KG1 (cell line): ENCODE measurements at places on chromosomes 1 and 21.

GRCh38 chr1:169475806-169476387 is 9.8 kb downstream of the SLC19A2 start:
- no peak for DNase-seq

GRCh38 chr1:119773711-119774241 is 5.1 kb upstream of the HMGCS2 start:
- DNase-seq, result no peak

GRCh38 chr1:181984006-181984405 is 77.5 kb downstream of the ZNF648 start:
- DNase-seq, result no peak

DNA sequence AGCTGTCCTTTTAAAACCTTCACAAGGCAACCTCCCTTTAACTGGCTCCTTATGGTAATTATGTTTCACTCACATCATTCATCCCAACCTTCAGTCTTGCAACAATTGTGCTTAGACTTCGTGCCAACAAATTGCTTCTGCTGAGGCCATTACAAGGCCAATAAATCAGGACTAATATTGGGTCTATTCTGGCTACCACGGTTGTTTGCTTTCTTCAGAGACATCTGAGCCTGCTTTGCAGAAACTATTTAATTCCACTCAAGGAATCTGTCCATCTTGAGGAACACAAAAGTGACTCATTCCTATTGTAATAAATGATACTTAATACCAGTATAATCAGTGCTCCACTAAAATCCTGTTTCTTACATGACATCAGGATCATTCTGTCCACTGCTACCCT is 2.6 kb upstream of the GSTM4 start:
- DNase-seq, result no peak

DNA sequence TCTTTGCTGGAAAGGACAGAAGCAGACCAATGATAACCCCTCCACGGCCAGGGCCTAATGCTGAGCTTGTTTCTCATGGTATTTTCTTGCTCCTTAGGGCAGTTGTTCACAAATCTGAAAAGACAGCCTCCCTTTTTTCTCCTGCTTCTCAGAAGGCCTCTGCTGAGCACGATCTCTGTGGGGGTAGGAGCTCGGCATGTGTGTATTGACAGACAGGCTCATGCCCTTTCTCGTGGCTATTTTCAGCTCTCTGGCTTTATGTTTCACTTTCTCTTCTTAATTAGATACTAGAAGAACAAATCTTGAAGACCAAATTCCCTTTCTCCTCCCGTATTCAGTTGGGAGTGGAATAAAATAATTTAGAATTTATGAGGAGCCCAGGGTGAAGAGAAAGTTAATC is 768 bp upstream of the RIIAD1 start:
- no peak for DNase-seq

DNA sequence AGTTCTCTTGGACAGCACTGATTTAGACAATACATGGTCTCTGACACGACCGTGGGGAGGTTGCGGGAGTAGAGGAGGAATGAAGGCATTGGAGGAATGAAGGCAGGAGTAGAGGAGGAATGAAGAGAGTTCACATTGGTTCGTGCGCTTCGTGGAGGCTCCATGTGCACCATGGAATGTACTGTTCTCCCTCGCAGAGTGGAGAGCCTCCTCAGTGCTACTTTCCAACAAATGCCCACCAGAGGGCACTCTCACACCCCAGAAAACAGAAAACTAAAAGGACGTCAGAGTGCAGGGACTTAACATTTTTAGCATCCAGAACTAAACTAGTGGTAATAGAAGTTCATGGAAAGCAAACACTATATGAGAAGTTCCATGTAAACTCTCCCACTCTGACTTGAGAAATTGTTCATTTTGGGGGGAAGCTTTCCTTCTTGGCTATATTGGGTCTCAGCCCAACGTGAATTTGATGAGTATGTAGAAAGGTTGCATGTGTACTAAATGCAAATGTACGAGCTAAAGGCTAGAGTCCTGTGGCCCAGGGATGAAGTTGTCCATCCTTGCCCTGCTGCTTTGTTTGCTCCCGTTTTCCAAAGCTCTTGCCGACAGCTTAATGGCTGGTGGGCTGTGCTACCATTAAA is 211.6 kb downstream of the LMX1A start:
- DNase-seq, result no peak

DNA sequence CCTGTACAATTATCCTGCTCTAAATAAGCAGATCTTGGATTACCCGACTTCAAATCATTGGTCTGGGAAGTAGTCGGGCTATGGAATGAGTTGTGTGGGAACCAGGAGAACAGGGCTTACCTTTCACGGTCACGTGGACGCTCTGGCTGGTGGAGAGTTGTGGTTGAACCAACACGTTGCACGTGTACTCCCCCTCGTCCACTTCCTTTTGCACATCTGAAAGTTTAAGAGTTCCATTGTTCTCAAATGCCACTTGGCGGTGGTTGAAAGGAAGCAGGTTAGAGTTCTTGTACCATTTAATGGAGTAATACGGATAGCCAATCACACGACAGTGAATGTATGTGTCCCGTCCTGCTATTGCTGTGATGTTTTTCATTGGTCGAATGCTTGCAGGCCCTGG is 470.7 kb downstream of the PCP4 start:
- DNase-seq, result no peak

- no peak for DNase-seq
Measured at GRCh38 chr1:167262836-167263235, 42.1 kb downstream of the POU2F1 start.

GRCh38 chr1:28642056-28642846 is 616 bp downstream of the TAF12 start:
- no peak for DNase-seq

- no peak for DNase-seq
Measured at GRCh38 chr1:186793582-186793927, 35.2 kb upstream of the PLA2G4A start.

GRCh38 chr1:110674337-110675059 is at the start of gene KCNA3:
KCNA3 (minus strand) TSS chr1:110674940; CDS start chr1:110674809, 131 bp downstream.
- no peak for DNase-seq

DNA sequence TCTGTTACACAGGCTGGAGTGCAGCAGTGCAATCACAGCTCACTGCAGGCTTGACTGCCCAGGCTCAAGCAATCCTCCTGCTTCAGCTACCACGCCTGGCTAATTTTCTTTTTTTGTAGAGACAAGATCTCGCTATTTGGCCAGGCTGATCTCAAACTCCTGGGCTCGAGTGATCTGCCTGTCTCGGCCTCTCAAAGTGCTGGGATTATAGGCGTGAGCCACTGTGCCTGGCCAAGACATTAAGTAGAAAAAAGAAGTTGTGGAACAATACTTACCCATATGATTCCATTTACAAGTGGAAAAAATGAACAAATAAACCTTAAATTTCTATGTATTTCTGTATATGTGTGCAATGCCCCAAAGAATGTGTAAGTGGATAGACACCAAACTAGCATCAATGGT is 30.3 kb upstream of the ID3 start:
- no peak for DNase-seq

DNA sequence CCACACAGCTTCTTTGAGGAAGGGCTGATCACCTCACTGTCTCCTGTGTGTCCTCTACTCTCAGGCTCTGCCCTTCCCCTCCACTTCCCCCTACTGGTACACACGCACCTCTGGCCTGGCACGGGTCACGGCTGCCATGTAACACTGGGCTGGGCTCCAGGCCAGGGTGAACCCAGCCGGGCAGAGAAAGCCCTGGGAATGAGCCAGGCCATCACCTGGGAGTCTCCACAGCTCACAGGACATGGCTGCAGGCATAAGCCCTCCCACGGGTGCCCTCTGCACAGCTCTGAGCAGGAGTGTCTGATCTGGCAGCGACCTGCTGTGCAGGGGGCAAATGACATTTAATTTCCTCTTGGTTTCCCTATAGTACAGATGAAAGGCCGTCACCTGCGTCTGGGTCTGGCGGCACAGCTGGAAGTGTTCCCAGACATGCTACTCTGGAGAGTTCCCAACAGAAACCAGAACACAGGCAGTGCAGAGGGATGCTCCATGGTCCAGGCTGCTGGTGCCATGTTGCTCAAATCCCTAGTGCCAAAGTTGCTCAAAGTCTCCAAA is 61.2 kb downstream of the ERI3 start:
- DNase-seq, result no peak

DNA sequence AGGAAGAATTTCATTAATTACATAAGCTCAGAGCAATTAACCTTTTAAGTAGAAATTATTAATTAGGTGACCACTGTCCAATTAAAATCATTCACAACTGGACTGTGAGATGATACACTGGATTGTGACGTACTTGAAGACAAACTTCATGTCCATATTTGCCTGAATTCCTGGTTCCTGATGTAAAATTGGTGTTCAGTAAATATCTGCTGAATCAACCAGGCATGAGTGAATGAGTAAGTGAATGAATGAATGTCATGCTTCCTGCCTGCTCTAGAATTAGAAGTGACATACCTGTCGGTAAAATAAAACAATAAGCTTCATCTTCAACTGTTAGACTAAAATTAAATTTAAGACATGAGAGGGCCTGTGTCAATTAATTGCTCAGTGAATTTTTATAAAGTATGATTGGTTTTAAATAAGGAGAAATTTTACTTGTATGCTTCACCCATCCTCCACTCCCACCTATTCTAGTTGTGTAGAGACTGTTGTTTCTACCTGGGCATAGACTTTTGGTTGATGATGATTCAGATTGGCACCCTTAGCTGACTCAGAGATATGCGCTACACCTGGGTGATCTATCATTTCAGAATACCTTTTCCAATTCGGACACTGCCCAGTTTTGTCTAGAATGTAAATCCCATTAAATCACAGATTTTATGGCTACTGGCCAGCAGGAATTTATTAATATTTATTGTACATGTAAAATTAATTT is 56.9 kb upstream of the PTGS2 start:
- DNase-seq, result no peak

DNA sequence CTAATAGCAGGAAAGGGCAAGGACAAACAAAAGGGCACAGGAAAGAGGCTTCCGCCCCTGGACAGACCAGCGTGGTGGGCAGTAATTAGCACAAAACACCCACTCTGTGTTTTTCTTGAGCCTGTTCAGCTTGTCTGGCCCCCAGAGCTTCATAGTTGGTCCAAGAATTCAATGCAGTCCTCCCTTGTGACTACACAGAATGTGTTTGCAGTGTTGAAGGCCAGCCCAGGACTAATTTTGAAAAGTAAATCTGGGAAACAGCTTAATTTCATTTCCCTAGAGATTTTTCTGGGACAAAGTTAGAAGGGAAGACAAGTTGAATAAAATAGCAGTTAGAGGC is 49.2 kb upstream of the LMO4 start:
- DNase-seq, result no peak

GRCh38 chr1:165443539-165444311 is 1.2 kb downstream of the RXRG start:
- no peak for DNase-seq

- DNase-seq, result no peak
Measured at GRCh38 chr1:88773540-88774150, 89.6 kb downstream of the PKN2 start.

- DNase-seq, result no peak
Measured at GRCh38 chr1:231099996-231100767, 60.1 kb upstream of the FAM89A start.

- no peak for DNase-seq
Measured at GRCh38 chr1:9100471-9101043, 28.3 kb downstream of the GPR157 start.

DNA sequence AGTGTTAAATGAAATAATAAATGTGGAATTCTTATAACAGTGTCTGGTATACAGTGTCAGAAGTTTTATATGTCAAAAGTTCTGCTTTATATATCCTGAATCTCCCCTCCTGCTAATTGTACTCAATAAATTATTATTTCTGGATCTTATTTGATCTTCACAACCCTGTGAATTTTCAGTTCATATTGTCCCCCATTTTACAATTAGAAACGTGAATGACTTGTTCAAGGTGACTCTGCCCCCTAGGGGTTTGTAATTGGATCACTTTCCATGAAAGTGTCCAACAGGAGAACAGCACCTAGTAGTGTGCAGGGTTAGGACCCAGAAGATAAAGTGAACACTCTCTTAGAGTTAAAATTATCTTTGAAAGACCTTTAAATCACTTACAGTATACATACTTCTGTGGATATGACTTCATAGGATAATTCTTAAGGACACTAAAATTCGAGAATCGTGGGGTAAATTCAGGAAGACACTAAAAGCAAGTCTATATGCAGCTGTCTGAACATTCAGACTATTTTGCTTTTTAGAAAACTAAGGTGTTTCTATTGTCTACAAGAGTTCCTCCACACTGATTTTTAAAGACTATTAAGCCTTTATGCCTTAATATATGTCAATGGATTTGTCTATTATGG is 4.5 kb upstream of the DDR2 start:
- DNase-seq, result peak; percentile 14

GRCh38 chr21:46608672-46609111 is 3.8 kb upstream of the S100B start:
- no peak for DNase-seq

DNA sequence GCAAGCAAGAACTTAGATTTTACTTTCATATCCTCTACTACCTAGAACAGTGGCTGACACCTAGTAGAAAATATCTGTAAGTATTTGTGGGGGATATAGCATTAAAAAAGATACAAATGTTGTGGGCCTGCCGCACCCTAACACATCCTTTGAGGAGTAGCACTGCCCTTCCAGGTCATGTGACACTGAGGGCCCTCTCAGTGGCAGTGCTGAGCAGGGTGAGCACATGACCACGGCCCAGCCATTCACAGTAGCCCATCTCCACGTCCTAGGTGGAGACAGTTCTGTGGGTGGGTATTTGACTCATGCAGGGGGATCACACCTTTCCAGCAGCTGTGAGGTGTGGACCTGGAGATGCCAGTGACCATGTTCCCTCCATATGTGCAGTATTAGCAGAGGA is 108.9 kb downstream of the OMA1 start:
- no peak for DNase-seq

DNA sequence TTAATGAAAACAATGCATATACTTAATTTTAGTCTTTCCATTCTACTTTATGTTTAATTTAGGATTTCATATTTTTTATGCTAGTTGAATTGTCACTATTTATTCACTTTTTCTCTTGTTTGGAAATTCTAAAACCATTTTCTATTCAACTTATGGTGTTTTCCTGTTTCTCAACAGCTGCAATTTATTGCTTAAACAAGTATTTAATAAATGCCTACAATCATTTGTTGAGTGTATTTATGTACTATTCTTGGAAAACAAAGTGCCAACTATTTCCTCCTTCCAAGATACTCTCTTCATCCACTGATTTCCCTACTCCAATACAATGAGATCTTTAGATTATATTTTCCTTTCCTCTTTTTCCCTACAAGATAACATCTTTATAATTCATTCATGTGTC is 65.4 kb downstream of the NUF2 start:
- no peak for DNase-seq

DNA sequence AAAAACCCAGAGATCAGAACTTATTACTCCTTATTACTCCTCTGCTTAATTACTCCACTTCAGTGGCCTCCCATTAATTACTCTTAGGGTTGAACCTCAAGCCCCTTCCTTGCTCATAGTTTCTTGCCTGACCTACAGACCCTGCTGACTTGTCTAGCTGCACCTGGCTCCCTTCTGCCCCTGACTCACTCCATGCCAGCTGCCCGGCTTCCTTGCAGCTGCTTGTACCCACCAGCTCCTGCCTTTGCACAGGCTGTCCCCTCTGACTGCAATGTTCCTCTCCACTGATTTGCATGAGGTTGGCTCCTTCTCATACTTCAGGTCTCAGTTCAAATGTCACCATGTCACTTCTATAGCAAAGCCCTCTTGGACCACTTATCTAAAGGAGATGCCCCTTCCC is 1.9 kb upstream of the PTPRU start:
- DNase-seq, result no peak

- no peak for DNase-seq
Measured at GRCh38 chr1:206891412-206891811, 5.8 kb upstream of the IL24 start.

- no peak for DNase-seq
Measured at GRCh38 chr1:89980605-89981004, 14.3 kb upstream of the ZNF326 start.

GRCh38 chr1:54842206-54842915 is 41.2 kb upstream of the TTC22 start:
- no peak for DNase-seq
